Stimulated activated naive B cell treated with anti-CD40 and anti-IgM and Interleukin-4, amounts not matched to agents 10 μg/mL and 1 μg/mL and 100 μg/mL, for 72 hours (primary cell): ENCODE measurements at places on chromosomes 4 and X.

- H3K4me1 ChIP-seq = no peaks in the 10 kb centered on the region
- no peaks in the 10 kb centered on the region for H3K36me3 ChIP-seq
- no peak overlapping the region for H3K4me3 ChIP-seq
- H3K27ac ChIP-seq = no peak overlapping the region
These were observed 132.6 kb downstream of the FHIP1A start for GRCh38 chr4:151541389-151542071.

- no peak overlapping the region for H3K27ac ChIP-seq
- no peaks in the 10 kb centered on the region for H3K27me3 ChIP-seq
- peaks cover 49% of the 10 kb centered on the region for H3K4me1 ChIP-seq
- no peak overlapping the region for H3K4me3 ChIP-seq
These were observed 523.6 kb upstream of the BOD1L1 start for GRCh38 chr4:14151101-14151500.

GRCh38 chr4:88335092-88335665 is 43.5 kb upstream of the HERC6 start:
- DNase-seq = no peak
- H3K4me3 ChIP-seq = no peak overlapping the region
- H3K36me3 ChIP-seq = no peaks in the 10 kb centered on the region

DNA sequence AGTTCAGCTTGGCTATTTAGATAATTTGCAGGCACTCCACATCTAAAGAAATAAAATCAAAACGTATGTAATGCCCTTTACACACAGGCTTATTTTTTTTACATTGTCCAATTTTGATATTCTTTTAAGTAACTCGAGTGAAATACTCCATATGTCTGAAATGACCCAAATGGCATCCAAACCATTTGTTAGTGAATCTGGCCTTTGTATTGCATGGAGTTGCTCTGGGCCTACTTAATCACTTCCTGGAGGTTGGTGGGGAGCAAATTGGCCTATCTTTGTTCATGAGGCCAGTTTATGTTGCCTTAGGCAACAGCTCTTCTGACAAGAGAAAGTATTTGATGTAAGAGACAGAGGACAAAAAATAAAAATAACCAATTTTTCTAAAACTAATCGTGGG is 47.6 kb upstream of the TMEM131L start:
- H3K27me3 ChIP-seq = no peaks in the 10 kb centered on the region
- H3K36me3 ChIP-seq = no peaks in the 10 kb centered on the region
- H3K27ac ChIP-seq = no peak overlapping the region
- peaks cover 10% of the 10 kb centered on the region for H3K4me1 ChIP-seq
- no peak overlapping the region for H3K4me3 ChIP-seq
- no peak for DNase-seq

- H3K27ac ChIP-seq = no peak overlapping the region
- peaks cover 3% of the 10 kb centered on the region for H3K4me1 ChIP-seq
- peaks cover 25% of the 10 kb centered on the region for H3K27me3 ChIP-seq
- H3K36me3 ChIP-seq = no peaks in the 10 kb centered on the region
These were observed 86.2 kb downstream of the NHSL2 start for GRCh38 chrX:71996826-71997225.

- H3K4me1 ChIP-seq = peaks cover 9% of the 10 kb centered on the region
- peak; percentile 2 for DNase-seq
- peak overlapping the region; percentile 60 for H3K27ac ChIP-seq
- H3K27me3 ChIP-seq = peaks cover 31% of the 10 kb centered on the region
These were observed 550 bp downstream of the ADGRA3 start for GRCh38 chr4:22515145-22515887.

GRCh38 chr4:40987151-40987550 is 227.2 kb downstream of the APBB2 start:
- H3K27ac ChIP-seq = no peak overlapping the region
- no peak overlapping the region for H3K4me3 ChIP-seq
- H3K27me3 ChIP-seq = no peaks in the 10 kb centered on the region

DNA sequence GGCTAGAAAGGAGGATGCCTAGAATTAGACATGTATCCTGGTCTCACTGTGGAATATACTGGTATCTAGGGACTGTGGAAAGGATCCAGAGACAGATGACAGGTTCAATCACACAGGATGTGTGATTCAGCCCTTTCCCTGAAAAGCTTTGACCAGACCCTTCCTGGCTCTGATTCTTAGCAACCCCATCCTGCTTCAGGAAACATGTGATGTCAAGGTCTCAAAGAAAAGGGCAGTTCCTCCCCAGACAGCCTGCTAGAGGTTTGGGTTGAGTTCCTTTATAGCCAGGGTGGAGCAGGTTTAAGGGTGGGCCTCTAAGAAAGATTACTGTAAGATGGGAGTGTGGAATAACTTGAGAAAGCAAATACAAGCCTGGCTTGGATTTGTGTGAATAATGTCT is 3.0 kb downstream of the BMP15 start:
- DNase-seq = no peak
- no peaks in the 10 kb centered on the region for H3K27me3 ChIP-seq
- no peaks in the 10 kb centered on the region for H3K4me1 ChIP-seq
- no peaks in the 10 kb centered on the region for H3K36me3 ChIP-seq
- H3K4me3 ChIP-seq = no peak overlapping the region

- H3K27me3 ChIP-seq = no peaks in the 10 kb centered on the region
- no peak overlapping the region for H3K4me3 ChIP-seq
- H3K27ac ChIP-seq = no peak overlapping the region
- no peaks in the 10 kb centered on the region for H3K4me1 ChIP-seq
These were observed 375.7 kb downstream of the ADGRL3 start for GRCh38 chr4:61575796-61576195.

- H3K4me1 ChIP-seq = no peaks in the 10 kb centered on the region
- no peak for DNase-seq
- no peak overlapping the region for H3K27ac ChIP-seq
- no peaks in the 10 kb centered on the region for H3K27me3 ChIP-seq
- H3K36me3 ChIP-seq = no peaks in the 10 kb centered on the region
These were observed 38.3 kb downstream of the SERPINA7 start for GRCh38 chrX:106000203-106000602.
